ENCODE measurements at places on chromosomes 6 and 20.

DNA sequence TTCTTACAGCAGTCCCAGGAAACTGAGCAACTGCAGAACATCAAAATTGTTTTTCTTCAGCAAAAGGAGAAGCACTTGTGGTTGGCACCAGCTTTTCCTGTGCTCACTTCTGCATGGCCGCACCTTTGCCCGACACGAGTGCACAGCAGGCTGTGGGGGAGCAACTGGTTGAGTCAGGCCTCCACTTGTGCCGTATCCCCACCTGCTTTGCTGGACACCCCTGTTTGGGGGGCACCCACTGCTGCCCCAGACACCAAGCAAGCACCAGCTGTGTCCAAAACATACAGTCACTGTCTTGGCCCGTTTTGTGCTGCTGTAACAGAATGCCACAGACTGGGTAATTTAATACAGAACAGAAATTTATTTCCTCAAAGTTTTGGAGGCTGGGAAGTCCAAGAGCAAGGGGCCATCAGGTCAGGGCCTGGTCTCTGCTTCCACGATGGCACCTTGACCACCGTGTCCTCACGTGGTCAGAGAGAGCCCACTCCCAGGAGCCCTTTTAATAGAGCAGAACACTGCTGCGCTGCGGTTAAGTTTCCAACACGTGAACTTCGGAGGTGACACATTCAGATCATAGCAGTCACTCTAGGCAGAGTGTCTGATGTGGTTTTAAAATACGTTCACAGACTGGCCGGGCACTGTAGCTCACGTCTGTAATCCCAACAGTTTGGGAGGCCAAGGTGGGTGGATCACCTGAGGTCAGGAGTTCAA lies 8.7 kb upstream of the GMEB2 start:
- no peak for DNase-seq

- no peak for DNase-seq
These were observed 139.1 kb downstream of the SCML4 start for GRCh38 chr6:107684996-107685395.

- no peak for DNase-seq
These were observed 64.4 kb upstream of the NOX3 start for GRCh38 chr6:155520078-155520477.

DNA sequence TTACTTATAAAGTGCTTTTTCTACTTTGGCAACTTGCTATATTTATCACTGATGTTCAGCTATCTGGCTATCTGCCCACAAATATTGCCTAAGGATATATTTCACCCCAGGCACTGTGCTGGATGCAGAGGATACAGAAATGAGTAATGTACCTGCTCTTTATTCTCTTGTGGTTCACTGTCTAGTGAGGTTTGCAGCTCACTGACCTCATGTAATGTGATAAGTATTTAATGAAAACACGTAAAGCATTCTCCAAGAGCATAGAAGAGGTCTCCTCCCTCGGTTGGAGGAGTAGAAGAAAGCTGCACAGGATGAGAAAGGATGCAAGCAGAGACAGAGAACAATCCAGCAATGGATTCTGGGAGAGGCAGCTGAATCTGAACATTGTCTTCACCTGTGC lies 610.7 kb downstream of the CBLN4 start:
- no peak for DNase-seq

DNA sequence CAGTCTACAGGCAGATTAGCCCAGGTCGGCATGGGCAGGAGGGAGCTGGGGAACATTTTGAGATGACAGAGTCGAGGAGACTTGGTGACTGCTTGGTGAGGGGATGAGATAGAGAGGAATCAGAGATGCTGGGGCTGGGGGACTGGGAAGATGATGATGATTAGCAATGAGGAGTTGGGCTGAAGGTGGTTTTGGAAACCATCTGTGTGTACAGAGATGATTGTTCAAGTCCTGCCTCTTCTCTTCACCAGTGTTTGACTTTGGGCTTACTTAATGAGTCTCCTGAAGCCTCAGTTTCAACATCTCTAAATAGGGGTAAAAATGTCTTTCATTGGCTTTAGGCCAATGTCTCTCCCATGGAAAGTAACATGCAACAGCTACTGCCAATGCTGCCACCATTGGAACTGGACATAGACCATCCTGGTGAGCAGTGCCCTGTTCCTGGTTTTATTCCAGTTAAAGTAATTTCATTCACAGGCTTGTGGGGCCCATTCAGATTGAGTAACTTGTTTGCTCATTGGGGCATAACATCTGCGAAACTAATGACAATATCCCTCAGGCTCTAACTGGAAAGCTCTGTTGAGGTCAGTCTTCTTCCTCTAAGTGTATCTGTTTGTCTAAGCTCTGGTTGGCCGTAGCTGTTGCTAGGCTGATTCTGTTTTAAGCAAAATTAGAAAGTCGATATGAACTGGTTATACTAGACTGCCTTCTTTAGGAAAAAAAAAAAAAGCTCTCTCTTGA lies 99.1 kb downstream of the ARMC2 start:
- DNase-seq: no peak

DNA sequence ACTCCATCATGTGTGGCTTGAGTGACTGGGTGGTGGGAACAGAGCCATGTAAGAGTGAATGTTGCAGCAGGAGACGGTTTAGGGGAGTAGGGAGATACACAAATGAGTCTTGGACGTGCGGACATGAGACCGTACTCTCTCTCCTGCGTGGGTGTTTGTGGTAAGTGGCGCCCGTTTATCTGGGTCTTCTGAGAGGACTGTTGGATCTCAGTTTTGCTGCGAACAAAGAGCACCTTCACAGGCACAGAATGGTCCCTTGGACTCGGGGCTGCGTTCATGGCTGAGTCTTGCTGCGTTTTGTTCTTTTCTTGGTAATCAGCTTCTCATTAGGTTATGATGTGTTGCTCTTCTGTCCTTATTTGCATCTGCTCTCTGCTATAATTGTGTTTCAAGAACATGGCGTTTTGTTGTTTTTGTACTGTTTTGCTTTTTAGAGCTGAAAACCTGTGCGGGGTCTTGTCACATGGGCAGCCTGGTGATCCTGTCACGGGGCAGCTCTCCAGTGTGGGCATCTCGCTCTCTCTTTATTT lies 28.5 kb downstream of the STK35 start:
- DNase-seq: peak; percentile 24

Data from putamen (tissue), 1 donor.